ENCODE measurements at places on chromosomes 16 and 17.

DNA sequence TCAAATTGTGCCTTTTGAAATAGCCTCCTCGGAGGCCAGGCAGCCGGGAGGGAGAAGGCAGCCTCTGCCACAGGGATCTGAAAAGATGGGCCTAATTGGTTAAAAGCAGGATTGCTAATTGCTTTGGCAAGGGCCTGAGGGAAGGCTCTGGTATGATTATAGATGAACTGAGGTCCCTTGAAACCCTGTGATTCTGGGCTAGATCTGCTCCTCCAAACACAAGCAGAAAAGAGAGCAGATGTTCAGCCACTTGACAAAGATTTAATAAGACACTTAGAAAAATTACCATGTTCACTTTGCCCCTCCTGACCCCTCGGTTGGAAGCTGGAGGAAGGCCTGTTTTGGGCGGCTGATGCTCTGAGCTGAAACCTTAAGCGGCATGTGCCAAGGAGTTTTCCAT is 209.5 kb upstream of the MPHOSPH6 start:
- DNase-seq: peak; percentile 61

GRCh38 chr16:84569382-84569987 is 48.4 kb downstream of the COTL1 start:
- no peak for DNase-seq

- DNase-seq: no peak
These were observed 197.4 kb downstream of the SPECC1 start for GRCh38 chr17:20206591-20206990.

- DNase-seq: no peak
These were observed 36.4 kb downstream of the SNX20 start for GRCh38 chr16:50644729-50645128.

GRCh38 chr17:57366558-57367351 is 110.4 kb downstream of the MSI2 start:
- DNase-seq: peak; percentile 87

- DNase-seq: no peak
These were observed 239.6 kb downstream of the UTP18 start for GRCh38 chr17:51499897-51500296.

DNA sequence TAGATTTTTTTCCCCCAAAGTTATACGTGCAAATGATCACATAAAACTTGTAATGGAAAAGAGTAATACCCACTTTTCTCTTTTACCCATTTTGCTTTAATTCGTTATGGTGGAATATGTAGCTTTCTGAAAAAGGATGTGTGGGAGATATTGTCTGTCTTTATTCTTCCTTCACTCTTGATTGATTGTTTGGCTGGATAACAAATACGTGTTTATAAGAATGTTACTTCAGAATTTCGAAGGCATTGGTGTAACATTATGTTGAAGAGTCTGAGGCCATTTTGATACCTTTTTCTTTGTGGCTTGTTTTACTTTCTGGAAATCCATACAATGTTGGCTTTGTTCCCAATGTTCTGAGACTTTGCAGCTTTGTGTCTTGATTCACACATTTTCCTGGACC is 71.4 kb downstream of the BCAS3 start:
- no peak for DNase-seq

DNA sequence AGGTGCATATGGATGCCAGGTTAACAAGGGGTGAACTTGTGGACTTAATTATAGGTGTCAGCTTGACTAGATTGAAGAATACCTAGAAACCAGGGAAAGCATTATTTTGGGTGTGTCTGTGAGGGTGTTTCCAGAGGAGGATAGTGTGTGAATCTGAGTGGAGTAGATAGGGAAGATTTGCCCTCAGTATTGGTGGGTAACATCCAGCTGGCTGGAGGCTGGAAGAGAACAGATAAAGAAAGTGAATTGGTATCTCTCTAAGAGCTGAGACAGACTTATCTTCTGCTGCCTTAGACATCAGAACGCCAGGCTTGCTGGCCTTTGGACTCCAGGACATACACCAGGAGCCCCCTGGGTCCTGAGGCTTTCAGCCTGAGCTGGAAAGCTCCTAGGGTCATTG is 75.2 kb downstream of the CDRT15 start:
- DNase-seq: no peak

GRCh38 chr17:11730747-11731146 is 132.5 kb downstream of the DNAH9 start:
- DNase-seq: no peak

DNA sequence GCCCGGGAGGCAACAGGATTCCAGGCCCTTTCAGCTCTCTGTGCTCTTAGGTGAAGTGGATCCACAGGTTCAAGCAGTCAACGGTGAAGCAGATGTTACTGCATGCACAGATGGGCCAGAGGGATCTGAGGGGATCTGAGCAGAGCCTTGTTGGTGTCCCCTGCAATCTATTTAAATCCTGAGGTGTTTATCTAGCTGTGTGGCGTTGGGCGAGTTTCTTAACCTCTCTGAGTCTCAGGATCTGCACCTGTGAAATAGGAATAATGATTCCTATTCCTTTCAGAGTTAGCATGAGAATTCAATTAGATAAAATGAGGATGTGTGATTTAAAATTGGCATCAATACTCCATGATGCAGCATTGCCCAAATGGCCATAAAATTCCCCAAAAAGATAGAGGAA is 237.3 kb upstream of the CDH5 start:
- no peak for DNase-seq

Measured in NCI-H1092 treated with DMSO at 0.1 percent for 48 hours (cell line).